ENCODE measurements at places on chromosomes 16 and 17.

DNA sequence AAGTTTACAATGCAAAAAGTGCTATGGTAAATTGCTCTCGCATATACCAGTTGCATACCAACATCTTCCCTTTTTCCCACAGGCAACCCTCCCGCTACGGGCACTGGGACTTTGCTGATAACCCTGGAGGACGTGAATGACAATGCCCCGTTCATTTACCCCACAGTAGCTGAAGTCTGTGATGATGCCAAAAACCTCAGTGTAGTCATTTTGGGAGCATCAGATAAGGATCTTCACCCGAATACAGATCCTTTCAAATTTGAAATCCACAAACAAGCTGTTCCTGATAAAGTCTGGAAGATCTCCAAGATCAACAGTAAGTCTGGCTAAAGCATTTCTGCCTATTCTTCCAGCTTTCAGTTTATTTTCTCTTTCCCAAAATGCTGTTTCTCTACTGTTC lies 27.9 kb upstream of the HSBP1 start:
- no peak for DNase-seq

GRCh38 chr17:7250695-7251627 lies 573 bp downstream of the CTDNEP1 start:
- no peak for DNase-seq

DNA sequence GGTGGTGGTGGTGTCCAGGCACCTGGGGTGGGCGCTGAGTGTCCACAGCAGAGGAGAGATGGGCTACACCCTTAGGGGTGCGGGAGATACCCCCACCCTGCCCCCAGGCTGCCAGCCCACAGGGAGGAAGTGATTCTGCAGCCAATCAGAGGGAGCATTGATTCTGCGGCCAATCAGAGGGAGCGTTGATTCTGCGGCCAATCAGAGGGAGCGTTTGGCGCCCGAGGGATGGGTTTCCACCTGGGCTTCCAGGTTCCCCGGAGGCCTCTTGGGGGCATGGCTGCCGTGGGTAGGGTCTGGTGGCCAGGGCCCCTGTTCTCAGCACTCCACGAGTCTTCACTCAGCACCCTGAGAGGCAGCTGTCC lies 28.2 kb upstream of the ACSF3 start:
- no peak for DNase-seq

- no peak for DNase-seq
Observed at GRCh38 chr17:2251098-2251497, 52.5 kb downstream of the SMG6 start.

DNA sequence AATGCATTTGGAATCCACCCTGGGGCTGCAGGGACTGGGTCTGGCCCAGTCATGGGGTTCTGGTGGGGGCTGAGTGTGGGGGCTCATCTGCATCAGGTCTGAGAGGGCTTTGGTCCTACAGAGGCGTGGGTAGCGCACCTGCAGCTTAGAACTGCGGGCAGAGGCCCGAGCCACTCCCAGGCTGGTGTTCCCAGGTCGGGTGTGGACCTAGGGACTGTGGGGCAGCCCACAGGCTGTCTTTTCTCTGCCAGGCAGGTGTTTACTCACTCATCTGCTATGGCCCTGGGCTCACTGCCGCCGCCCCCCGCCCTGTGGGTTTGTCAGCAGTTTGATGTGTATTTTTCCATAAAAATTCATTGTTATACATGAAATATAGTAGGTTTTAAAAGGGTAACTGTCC lies 27.0 kb upstream of the DOC2B start:
- no peak for DNase-seq

GRCh38 chr16:1420111-1420539 lies 422 bp downstream of the UQCC4 start:
- DNase-seq: no peak

- DNase-seq: no peak
Observed at GRCh38 chr17:1839516-1839915, 9.7 kb downstream of the RPA1 start.

DNA sequence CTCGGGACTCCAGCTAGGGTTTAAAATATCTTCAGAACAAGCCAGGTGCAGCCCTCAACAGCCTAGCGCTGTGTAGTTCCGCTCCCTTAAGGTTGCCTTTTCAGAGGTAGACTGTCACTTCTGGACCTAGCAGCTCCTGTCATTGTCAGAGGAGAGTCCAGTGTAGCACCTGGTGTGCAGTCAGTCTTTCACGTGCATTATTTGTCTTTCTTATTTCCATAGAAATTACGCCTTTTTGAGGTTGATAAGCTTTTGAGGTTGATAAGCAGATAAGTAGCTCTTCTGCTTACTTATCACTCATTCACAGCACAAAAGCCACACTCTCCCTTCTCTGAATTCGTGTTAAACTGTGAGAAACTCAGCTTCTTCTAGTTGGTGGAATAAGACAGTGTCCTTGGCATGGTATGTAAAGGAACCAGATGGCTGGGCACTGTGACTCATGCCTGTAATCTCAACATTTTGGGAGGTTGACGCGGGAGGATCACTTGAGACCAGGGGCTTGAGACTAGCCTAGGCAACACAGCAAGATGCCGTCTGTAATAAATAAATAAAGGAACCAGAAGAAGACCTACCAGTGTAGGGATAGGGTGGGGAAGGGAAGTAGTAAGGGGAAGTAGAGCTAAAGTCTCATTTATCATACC lies 10.2 kb downstream of the EEF2K start:
- DNase-seq: no peak

DNA sequence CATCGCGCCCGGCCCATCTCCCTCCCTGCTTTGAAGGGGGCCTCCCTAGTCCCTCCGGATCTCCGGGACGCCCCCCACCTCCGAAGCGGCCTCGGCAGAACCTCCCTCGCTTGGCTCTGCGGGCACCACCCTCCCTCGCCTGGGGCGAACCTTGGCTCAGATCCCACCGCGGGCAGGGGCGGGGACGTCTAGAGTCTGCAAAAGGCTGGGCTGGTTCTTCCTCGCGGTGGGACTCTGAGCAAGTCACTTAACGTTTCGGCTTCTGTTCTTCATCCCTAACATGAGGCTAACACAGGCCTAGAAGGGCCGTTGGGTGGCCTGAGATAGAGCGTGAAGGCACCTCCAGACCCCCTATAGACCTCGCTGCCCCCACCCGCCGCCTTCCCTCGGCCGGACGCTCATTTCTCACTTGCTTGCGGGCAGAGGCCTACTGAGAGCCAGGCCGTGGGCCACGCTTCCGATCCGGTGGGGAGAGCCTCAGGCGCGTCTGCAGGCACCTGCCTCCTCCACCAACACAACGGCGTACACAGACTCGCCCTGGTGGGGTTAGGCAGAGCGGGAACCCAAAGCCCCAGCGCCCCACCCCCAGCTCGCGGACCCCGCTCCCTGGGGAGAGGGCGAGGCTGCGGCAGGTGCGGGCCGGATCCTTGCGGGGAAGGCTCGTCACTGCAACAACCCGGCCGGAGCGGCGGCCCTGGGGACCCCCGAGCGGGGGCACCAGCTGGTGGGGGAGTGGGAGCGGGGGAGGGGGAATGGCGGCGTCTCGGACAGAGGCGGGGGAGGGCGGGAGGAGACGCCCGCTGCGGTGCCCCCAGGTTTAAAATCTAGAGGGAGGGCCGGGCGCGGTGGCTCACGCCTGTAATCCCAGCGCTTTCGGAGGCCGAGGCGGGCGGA lies 5.4 kb downstream of the MYO1C start:
- no peak for DNase-seq

DNA sequence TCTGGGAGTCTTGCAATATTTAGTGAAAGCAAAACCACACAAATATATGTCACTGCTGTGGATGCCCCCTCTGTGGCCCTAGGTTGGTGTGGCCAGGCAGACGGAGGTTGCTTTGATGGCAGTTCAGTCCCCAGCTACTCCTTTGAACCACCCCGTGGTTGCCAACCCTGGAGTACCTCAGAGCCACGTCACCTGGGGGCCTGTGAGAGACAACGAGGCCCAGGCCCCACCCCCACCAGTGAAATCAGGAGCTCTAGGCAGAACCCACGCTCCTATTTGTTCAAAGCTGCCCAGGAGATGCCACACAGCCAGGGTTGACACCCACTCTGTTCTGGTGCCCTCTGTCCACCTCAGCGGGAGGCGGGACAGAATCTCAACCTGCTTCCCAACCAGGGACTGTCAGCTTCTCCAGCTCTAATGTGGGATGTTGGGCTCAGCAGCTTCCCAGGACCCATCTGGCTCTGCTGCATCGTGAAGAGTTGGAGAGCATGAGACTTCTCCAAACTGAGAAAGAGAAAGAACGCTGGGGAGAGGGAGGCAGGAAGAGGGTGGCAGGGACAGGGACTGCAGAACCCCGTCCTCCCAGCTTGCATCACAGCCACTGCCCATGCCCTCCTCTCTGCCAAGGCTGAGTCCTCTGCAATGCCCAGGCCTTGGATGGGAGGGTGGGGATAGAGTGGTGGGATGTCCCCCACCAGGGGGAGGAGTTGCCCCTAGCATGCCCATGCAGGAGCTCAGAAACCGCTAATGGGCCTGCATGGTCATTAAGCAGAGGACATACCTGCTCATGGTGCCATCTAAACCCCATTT lies 81.8 kb downstream of the C16orf78 start:
- DNase-seq: no peak

DNA sequence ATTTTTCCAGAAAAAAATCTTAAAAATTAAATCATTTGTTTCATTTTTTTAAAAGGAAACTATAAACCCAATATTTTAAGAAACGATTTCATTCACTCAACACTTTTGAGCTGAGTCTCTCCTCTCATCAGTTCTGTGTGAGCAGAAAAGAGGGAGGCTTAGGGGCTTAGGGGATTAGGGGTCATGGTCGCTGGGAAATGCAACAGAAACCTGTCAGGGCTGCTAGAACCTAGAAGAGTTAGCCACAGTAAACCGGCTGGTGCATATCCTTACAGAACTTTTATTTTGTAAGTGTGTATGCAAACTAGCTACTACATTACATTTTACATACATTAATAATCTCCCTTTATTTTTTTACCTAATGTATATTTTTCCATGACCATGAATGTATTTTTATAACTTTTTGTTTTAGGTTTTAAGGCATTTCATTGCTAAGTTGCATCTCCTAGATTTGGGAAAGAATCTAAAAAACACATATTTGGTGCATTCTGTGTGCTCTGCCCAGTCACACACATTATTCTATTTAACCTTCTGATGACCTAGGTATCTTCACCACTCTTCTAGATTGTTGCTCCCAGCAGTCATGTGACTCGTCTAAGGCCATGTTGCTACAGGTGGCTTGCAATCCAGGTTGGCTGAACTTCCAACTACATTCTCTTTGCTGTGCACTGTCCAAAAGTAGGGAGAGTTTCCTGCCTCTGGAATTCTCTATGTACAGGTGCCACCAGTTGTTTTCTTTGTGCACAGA lies 24.4 kb downstream of the TBC1D3B start:
- no peak for DNase-seq

- DNase-seq: no peak
Observed at GRCh38 chr16:82832821-82833220, 206.1 kb downstream of the CDH13 start.

GRCh38 chr17:56810891-56811775 lies 22.6 kb downstream of the C17orf67 start:
- no peak for DNase-seq

DNA sequence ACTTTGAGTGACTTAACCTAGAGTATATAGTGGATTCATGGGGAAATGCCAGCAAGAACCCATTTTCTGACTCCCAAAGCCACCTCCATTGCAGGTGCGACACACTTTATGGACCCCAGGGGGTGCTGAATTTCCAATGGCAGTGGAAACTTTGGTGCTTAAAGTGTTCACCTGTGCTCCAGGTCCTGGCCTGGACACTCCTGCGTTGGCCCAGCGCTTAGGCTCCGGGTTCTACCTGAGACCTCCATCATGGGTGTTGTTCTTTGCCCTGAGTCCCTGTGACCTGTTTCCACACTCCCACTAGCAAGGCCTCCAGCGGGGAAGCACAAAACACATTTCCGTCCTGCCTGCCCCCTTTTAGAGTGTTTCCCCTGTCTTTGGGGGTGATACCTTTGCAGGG lies 3.0 kb downstream of the CCNF start:
- DNase-seq: no peak

GRCh38 chr17:8005967-8006730 lies 3.7 kb downstream of the GUCY2D start:
- DNase-seq: no peak

DNA sequence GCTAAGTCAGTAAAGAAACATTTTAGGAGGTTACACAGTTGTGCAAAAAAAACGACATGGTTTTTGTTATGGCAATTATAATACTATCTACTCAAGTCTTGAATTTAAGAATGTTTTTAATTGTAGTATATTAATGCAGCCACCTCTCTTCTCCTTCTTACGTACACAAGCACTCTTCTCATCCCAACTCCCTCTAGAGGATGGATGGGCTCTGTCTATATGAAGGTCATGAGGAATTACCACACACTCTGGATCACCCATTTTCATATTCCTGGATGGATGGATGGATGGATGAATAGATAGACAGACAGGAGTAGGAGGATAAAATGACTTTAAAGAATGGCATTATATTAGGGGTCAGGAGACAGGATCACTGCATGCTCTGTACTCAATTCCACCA lies 120.0 kb downstream of the PHKB start:
- DNase-seq: no peak

GRCh38 chr17:75724016-75725003 lies 3.1 kb downstream of the ITGB4 start:
- no peak for DNase-seq

GRCh38 chr16:87765473-87765775 lies 362 bp downstream of the KLHDC4 start:
- no peak for DNase-seq

- no peak for DNase-seq
Observed at GRCh38 chr17:61793565-61793964, 69.8 kb downstream of the BRIP1 start.

DNA sequence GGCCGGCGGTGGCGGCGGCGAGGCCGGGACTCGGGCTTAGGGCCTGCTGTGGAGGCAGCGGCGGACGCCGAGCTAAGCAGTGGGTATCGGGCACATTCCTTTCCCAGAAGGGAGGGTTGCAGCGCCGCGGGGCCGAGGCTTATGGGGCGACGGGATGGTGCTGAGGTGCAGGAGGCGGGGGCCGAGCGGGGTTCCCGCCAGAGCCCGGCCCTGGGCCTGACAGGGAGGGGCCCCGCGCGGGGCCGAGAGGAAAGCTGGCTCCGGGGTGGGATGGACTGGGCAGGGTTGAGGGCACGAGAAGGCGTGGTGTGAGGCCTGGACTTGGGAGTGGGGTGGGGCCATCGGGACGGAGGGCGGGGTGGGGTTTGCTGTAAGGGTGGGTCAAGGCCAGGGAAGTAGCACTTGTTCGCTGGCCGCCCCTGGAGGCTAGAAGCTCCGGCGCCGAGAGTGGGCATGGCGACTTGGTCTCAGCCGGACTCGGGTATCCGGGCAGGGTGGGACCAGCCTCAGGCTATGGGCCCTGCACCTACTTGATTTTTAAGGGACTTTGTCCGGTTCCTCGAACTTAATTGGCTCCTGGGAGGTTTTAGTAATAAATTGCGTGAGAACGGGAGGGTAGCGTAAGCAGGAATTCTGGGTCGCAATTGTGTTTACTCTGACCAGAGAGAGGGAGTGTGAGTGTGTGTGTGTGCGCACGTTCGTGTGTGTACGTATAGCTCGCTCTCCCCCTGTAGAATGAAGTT lies 396 bp downstream of the NFE2L1 start:
- no peak for DNase-seq

DNA sequence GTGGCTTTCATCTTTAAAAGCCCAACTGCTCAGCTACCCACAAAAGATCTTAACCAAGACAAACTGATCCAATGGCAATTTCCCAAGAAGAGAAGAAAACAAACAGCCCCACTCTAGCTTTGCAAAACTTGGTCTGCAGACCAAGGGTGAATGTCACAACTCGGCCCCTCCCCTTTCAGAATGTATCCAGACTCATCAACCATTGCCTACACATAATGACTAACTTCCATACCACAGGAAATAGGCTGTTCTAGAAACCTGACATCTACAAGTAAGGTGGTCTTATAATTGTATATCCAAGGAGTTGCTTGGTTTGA lies 16.0 kb downstream of the DCUN1D3 start:
- no peak for DNase-seq

GRCh38 chr16:17989255-17989654 lies 347.3 kb downstream of the NPIPA8 start:
- DNase-seq: no peak
